Fibroblast of skin of right quadriceps (primary cell): ENCODE measurements at places on chromosomes 7 and 10.
A peak's percentile ranks its signal among the peaks of the same experiment; 100 is the strongest.

DNA sequence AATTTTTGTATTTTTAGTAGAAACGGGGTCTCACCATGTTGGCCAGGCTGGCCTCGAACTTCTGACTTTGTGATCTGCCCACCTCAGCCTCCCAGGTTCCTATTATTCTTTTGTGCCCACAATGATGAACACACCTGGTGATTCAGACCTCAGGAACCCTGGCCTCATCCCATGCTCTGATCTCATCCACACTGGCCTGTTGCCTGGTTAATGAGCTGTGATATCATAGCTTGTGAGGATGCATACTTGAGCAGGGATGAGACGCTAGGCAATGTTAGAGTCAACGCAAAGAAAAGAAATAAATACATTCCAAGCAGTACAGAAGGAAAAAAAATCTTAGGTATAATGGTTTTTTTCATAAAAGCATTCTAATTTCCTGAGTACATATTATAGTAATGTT, 82.4 kb upstream of the RNF32 start:
- peak; percentile 8 for DNase-seq

- DNase-seq = no peak
Measured at GRCh38 chr10:1661859-1662437, 75.4 kb downstream of the ADARB2 start.

DNA sequence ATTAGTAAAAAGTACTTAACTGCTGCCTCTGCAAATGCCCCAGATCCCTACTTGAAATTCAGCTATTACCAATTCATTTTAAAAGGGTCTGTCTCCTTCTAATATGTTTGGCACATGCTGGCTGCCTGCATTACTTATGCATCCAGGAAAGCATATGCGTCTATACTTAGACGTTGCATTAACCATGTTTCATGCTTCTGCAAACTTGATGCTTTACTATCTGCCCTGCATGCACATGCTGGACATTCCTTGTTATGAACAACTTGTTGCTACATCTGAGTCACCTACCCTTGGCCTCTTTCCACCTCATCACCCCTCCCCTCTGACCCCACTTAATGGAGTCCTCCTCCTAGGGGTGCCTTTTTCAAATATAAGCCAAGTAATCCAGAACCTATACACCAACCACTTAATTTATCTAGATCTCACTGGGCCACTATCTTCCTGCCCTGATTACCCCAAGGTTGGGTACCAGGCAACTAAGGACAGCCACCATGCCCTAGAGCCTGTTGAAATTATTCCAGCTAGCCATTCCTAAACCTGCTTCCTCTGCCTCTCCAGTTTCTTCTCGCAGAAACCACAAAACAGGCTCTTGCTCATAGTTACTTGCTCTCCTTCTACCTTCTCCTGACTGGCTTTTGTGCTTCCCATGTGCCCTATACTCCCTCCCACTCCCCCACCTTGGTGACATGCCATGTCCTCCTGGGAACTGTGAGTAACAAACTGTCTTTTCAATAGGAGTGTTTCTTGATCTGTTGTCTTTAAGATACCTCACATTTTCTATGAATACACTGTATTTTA, 1187.9 kb downstream of the REEP3 start:
- DNase-seq = no peak

DNA sequence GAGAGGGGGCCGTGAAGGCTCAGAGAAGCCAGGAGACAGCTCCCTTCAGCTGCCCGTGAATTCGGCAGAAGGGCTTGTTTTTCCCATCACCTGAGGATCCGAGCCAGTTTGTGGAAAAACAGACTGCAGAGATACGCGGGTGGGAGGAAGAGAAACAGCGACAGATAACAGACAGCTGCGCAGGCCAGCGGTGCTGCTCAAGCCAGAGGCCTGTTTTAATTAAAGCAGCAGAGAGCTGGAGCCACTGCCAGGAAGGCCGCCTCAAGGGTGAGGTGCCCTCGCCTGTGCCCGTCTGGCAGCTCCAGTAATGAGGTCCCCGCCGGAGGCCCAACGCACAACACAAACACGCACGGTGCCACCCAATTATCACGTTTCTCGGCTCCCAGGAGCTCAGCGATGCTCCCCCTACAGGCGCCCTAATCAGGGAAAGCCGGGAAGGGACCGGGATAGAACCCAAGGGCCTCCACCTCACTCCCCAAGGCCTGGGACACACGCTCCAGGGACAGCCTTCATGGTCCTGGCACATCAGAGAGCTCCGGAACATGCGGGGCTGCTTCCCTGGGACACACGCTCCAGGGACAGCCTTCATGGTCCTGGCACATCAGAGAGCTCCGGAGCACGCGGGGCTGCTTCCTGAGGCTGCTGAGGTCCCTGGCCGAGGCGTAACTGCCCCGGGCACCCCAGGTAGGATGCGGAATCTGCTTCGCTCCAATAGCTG, 60.6 kb upstream of the DNAAF5 start:
- no peak for DNase-seq

GRCh38 chr10:8346861-8347260, 292.4 kb downstream of the GATA3 start:
- no peak for DNase-seq

- DNase-seq = peak; percentile 33
Measured at GRCh38 chr7:124765401-124766352, at the start of gene GPR37. Gene GPR37 (minus strand): TSS chr7:124765792. CDS start chr7:124764976, 816 bp downstream.

DNA sequence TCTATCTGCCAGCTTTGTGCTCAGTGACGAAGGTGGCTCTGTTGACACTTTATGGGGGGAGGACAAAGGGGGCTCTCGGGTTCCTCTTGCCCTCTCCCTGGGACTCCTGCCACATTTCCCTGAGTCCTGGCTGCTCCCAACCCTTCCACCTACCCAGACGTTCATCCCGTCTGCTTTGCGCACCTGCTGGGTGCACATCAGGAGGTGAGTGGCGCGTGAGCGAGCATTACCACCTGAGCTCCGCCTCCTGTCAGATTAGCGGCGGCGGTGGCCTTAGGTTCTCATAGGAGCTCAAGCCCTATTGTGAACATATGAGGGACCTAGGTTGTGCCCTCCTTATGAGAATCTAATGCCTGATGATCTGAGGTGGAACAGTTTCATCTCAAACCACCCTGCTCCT, 137.2 kb downstream of the DYNC2I1 start:
- no peak for DNase-seq

- peak; percentile 25 for DNase-seq
Measured at GRCh38 chr10:18542832-18543231, 108.6 kb downstream of the NSUN6 start.

GRCh38 chr7:157312941-157313340, 23.9 kb upstream of the DNAJB6 start:
- no peak for DNase-seq

DNA sequence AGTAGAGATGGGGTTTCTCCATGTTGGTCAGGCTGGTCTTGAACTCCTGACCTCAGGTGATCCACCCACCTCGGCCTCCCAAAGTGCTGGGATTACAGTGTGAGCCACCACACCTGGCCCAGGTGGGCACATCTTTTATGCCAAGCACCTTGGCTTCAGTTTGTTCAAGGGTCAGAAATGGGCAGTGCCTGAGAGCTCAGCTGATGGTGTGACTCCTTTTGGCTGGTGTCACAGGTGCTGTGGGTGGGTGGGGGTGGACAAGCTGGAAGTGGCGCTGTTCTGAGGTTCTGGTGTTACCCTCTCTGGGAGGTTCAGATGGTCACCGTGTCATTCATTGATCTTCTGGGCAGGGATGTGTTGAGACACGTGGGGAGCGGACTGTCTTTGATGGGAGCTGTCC, 11.5 kb downstream of the ADCY1 start:
- no peak for DNase-seq

GRCh38 chr7:37081436-37081835, 357.1 kb upstream of the AOAH start:
- DNase-seq = no peak

GRCh38 chr10:71696628-71697326, 22.8 kb downstream of the C10orf105 start:
- DNase-seq = peak; percentile 10

- no peak for DNase-seq
Measured at GRCh38 chr10:124105045-124105444, 11.6 kb upstream of the CHST15 start.

DNA sequence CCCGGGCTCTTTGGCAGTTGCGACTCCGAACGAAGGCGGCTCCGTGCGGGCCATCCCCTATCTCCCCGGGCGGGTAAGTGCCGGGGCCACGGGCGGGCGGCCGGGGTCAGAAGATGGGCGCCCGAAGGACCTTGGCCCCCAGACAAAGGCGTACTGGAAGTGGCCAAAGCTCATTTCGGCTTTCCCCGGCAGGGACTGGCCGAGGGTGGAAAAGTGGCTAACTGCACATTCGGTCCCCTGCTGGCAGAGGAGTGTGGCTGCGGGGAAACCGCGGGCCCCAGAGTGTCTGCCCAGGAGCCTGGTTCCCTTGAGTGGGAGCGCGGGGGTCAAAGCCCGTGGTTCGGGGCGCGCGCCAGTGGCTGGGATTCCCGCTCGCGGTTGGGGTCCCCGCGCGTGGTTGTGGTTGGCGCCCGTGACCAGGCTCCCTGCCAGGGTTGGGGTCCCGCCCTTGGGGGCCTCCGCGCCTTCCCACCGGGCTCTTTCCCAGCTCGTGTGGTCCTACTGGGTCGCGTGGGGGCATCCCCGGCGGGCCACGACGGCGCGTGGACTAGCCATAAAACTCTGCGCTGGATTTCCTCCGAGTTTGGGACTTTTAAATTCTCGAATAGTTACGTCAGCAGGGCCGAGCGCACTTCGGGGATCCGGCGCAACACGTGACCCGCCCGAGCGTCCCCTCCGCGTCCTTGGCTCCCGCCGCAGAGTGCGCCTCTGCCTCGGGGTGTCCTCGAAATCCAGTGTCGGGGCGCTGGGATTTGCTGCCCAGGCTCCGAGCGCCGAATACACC, 124.4 kb downstream of the TACC2 start:
- peak; percentile 68 for DNase-seq

GRCh38 chr7:134737566-134738345, 41.7 kb upstream of the CALD1 start:
- DNase-seq = peak; percentile 95

- DNase-seq = no peak
Measured at GRCh38 chr10:88222881-88223280, 359.5 kb downstream of the PTEN start.

- DNase-seq = no peak
Measured at GRCh38 chr7:85471307-85471706, 284.5 kb upstream of the SEMA3D start.

- no peak for DNase-seq
Measured at GRCh38 chr7:2652736-2653060, 20.9 kb downstream of the TTYH3 start.

- DNase-seq = peak; percentile 11
Measured at GRCh38 chr10:57979491-57979890, 288.2 kb downstream of the IPMK start.

DNA sequence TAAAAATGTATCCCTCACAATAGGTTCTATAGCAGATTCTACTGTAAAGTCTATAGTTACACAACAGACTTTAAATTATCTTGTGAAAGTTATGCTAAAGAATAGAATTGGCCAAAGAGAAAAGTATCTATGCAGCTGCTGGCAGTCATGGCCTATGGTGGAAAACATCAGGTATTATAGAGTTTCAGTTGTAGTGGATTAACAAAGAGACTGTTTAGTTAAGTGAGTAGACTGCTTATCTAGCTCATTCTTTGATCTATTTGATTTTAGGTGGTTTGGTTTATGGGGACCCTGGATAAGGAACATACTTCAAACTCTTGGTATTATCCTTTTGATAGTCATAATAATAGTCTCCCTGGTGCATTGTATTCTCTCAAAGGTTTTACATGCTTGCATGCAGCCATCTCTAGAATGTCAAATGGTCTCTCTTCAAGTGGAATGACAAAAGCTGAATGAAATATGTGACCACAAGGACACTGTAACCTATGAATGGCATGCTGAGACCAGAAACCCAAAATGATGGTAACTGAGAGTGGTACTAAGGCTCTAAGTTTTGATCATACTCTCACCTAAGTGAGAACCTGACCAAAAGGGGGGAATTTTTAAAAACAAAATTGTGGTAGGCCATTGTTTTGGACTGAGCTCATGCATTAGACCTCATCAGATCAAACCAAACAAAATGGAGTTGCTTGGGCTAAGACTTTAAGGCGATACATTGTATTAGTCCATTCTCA, 54.9 kb upstream of the NAMPT start:
- DNase-seq = no peak

DNA sequence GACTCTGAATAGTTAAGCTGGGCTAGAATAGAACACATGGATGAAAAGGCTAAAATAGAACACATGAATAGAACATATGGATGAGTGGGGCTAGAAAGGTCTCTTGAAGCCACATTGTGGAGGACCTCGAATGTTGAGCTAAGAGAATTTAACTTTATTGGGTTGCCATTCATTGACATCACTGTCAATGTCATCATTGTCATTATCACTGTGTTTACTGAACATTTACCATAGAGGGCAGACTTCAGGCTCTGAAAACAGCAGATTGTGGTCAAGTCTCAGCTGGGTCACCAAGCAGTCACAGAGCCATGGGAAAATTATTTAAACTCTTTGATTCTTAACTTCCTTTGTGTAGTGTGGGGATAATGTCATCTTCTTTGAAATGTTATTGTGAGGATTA, 80.4 kb downstream of the WDFY4 start:
- DNase-seq = no peak

- DNase-seq = peak; percentile 67
Measured at GRCh38 chr10:71250405-71250804, 38.0 kb downstream of the UNC5B start.

DNA sequence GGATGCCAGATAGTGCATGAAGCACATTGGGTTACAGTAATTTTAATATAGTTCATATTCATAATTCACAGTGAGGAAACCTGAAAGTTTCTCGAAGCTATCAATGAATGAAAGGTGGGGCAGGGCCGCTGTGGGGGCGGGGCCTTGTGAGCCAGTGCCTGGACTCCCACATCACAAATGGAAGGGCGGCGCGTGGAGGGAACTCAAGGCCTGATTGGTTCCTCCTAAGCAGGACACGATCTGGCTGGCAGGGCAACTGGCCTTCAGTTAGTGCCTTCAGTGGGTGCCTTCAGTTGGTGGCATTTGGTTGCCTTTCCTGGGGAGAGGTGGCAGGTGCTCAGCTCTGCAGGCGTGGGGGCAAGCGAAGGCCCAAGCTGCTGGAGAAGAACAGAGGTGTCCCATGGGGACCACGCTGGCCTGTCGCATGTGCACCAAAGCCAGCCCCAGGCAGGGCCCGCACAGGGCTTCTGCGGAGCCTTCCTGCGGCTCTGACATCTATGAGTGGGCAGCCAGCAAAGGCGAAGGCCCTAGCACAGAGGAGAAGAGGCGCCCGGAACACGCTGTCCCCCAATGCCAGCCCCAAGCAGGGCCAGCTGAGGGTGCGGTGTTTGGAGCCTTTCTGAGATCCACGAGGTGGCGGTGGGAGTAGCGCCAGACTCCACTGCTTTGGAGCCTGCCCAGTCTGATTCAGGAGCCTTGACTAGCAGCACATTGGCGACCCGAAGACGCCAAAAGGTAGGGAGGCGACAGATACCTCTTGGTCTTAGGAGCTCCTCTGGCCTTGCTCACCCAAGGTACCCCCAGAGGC, 118.0 kb upstream of the PDSS1 start:
- no peak for DNase-seq

GRCh38 chr10:128211064-128211504, 84.9 kb upstream of the MKI67 start:
- DNase-seq = no peak

GRCh38 chr7:16063716-16064675, 357.3 kb downstream of the CRPPA start:
- peak; percentile 77 for DNase-seq
